ENCODE measurements at places on chromosomes 1 and 21. TPM values are rescaled to one million over a fixed set of nuclear protein-coding genes. Genes with fewer than 3 reads are reported as not detected.

- no peak for DNase-seq
Measured at GRCh38 chr1:27931759-27932158, 3.0 kb upstream of the SMPDL3B start.

DNA sequence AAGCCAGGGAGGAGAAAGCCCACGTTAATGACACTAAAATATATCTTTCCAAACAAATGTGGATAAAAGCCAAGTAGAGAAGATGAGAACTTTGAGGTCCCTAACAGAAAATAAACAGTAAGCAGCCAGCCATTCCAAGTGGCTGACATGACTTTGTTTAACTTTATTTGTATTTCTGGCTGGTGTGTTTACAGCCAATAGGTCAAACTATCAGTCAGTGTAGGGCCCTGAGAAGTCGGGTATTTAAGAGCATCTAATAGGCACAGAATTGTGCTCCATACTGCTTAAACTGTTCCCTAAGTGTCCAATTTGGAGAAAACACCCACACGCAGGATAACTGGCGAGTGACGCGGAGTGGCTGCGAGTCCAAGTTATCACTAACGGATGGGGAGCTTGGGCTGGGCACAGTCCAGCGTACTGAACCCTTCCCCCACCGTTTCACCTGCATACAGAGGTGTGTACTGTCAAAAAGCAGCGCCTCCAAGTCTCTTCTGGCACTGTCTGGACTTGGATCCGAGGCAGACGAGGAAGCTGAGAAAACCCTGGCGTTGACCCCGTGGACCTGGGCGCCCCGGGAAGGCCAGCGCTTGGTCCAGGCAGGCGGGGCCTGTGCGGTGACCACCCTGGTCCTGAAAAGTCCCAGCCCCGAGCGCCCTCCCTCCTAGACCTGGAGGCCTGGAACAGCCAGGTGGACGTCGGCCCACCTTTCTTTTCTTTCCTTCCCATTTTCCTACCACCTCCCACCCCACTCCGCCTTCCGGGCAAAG lies 662 bp upstream of the LGALS8 start:
- DNase-seq: no peak

GRCh38 chr1:7379441-7379971 lies 391.6 kb upstream of the VAMP3 start:
- peak; percentile 74 for DNase-seq

Gene C1orf94
- total RNA-seq: not detected
